ENCODE measurements at places on chromosomes 5 and 9. TPM values are rescaled to one million over a fixed set of nuclear protein-coding genes. Genes with fewer than 3 reads are reported as not detected.

TLN1 gene
- 136 TPM for total RNA-seq

PCDHB15 gene
- total RNA-seq: 8.3 TPM

PCDHGA3 gene
- 0.80 TPM for total RNA-seq

ENTPD8 gene
- total RNA-seq: 2.7 TPM

TMC1 gene
- not detected for total RNA-seq

SHOC1 gene
- not detected for total RNA-seq

PCDHGA1 gene
- 1.1 TPM for total RNA-seq

PTGER4 gene
- total RNA-seq: 5.6 TPM

DCP2 gene
- total RNA-seq: 93.0 TPM

ENG gene
- total RNA-seq: 0.91 TPM

IL17B gene
- total RNA-seq: not detected
